Stimulated activated memory B cell treated with anti-CD40 and anti-IgM and Interleukin-4, amounts not matched to agents 10 μg/mL and 1 μg/mL and 100 μg/mL, for 72 hours (primary cell): ENCODE measurements at places on chromosomes 7 and 10.

DNA sequence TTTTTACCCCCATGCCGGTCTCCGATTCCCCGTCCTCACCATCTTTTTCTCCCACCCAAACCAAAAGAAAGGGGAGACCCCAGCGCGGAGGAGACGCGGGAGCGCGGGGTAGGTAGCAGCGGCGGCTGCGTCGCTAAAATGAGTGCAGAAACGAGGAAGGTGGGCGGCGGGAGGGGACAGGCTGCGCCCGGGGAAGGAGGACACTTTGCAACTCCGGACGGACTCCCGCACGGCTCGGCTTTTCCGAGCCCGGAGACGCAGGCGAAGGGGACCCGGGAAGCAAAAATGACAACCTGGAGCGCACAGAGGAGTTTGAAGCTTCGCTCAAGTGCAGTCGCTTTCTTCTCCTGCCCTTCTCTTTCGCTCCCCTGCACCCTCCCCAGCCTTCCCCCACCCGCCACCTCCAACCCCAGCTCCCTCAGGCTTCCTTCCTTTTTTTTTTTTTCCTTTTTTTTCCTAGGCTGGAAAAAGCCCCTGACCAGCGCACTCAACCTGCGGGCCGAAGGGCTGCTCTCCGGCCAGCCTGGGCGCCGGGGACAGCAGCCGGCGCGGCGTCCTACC is 453 bp downstream of the SFMBT2 start:
- peak; percentile 32 for ATAC-seq

DNA sequence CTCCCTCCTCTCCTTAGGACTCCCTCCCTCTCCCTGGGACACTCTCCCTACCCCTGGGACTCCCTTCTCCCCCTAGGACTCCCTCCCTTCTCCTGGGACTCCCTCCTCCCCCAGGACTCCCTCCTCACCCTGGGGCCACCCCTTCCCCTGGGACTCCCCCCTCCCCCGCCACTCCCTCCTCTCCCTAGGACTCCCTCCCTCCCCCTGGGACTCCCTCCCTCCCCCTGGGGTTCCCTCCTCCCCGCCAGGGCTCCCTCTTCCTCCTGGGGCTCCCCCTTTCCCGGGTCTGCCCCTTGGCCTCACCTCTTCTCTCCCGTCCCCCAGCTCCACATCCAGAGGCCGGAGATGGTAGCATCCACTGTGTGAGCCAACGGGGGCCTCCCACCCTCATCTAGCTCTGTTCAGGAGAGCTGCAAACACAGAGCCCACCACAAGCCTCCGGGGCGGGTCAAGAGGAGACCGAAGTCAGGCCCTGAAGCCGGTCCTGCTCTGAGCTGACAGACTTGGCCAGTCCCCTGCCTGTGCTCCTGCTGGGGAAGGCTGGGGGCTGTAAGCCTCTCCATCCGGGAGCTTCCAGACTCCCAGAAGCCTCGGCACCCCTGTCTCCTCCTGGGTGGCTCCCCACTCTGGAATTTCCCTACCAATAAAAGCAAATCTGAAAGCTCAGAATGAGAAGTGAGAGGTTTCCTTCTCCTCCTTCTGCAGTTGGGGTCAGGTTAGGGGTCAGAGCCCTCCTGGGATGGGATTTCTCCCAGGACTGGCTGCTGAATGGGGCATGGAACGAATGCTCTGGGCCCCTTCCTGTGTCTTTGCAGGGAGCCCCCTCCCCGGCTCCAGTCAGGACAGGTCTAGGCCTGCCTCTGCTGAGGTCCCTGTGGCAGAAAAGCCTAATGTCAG is 1.4 kb upstream of the MUC17 start:
- ATAC-seq: peak; percentile 65

GRCh38 chr10:72695496-72695895 is 3.6 kb downstream of the MCU start:
- ATAC-seq: no peak

DNA sequence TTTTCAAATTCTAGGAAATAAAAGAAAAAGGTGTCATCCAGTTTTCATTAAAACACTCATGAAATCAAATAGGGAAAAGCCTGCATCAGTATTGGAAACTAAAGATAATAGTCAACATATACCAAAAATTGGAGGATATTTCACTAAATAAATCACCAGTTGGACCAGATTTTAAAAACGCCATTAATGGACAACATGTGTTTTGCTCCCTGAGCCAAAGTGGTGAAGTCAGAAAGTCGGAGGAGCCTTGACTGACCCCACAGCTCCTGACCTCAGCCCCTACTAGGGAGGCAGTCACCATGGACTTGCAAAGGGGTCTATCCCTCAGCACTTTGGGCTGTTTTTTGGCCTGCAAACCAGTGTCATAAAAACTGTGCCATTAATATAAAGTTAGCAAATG is 98.3 kb upstream of the SEC61G start:
- no peak for ATAC-seq

DNA sequence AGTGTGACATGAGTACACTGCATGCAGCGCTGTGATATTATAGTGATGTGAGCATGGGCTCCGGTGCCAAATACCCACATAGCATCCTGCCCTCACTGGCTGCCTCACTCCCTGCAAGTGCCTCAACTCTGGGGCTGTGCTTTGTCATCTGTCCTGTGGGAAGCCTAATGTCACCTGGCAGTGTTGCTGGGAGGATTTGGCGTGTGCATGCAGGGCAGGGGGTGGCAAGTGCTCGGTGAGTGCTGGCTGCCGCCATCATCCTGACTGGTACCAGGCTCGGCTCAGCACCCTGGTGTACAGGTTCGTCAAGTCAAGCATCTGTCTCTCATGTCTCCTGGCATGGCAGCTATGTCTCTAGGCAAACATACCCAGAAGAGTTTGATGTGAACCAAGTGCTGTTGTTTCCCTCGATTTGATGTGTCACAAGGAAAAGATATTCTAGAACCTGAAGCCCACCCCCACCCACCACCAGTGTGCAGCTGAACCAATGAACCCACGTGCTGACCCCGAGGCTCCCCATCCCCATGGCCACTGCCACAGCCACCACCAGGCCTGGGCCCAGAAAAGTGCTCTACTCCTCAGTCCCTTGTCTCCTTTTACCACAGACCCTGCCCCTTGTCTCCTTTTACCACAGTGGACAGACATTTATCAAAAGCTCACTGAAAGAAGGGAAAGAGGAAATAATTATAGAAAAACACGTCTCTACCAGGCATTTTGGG is 135.8 kb downstream of the MAPK8 start:
- ATAC-seq: peak; percentile 17

DNA sequence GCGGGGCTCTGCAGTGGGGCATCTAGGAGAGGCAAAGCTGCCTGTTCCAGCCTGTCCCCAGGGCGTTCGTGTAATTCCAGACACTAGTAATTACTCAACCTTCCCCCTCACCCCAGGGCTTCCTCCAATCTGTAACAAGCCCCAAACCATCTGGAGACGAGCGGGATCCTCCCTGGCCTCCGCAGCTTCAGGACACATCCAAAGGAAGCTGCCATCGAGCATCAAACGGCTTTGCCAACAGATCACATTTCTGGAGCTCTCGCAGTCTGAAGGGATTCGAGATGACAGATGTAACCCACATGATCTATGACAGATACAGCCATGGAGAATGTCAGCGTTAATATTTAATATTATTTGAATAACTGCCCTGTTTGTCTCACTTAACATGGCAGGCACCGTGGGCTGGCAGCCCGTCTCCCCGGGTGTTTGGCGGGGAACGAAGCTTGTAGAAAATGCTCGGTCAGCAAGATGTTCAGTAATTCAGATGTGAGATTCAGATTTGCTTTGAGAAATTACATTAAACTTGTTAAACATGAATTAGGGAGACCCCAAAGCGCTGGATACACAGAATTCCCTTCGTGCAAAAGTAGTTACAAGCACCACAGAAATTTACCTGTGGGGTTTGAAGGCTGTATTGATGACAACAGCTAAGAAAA is 108.5 kb upstream of the C7orf33 start:
- no peak for ATAC-seq

DNA sequence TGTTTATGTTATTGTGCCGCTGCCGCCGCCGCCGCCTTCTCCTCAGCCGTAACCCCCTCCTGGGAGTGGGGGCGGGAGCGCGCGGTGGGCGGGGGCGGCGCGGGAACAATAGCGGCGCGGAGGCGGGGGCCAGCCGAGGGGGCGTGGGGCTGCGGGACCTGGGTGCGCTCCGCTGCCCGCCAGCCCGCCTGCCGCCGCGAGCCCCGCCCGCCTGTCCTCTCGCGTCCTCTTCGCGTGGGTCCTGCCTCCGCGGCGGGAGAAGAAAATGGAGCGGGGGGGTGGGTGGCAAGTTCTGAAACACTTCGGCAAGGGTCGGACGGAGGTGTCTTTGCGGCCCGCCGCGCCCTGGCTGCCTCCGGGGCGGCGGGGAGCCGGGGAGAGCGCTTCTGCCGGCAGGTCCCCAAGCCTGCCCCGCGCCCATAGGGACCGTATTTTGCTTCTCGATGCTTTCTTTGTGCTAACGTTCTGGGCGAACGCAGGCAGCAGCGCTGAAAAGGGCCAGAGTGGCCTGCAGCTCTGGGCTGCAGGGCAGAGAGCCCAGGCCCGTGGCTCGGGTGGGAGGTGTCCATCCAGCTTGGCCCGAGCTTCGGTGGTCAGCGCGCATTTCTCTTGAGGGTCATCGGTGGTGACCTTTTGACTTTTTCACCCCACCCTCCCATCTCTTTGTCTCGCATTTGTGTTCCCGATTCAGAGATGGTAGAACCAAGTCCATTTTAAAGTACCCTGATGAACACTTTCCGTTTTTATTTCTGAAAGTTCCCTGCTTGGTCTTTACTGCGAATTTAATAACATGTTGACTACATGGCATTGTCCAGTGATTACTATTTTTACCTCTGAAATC is 613 bp downstream of the MAPK8 start:
- ATAC-seq: peak; percentile 66

- ATAC-seq: peak; percentile 45
These were observed 34.0 kb downstream of the TMEM270 start for GRCh38 chr7:73894733-73895551.

GRCh38 chr10:28036587-28036986 is 37.7 kb upstream of the ODAD2 start:
- ATAC-seq: no peak

- no peak for ATAC-seq
These were observed 921.5 kb downstream of the TYW1 start for GRCh38 chr7:67918158-67918557.

DNA sequence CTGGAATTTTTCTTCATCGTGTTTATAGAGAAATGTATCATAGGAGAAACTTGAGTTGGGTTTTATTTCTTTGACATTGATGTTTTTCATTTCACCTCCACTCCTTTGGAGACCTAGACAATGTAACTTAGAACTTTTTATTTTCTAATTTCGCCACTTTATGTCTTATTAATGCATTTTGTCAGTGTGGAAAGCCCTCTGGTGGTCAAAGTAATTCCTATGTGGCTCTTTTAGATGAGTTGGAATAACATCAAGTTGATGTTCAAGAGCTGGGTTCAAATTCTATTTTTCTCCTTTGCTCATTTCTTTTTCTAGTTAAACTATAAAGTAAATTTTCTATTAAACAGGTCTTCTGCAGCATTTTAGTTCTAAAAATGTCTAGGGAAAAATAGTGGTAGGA is 478.6 kb downstream of the LRMDA start:
- no peak for ATAC-seq

- ATAC-seq: peak; percentile 93
These were observed 49.5 kb downstream of the CHN2 start for GRCh38 chr7:29243910-29244655.

GRCh38 chr7:155963356-155963755 is 151.1 kb upstream of the SHH start:
- ATAC-seq: no peak

- no peak for ATAC-seq
These were observed 211.2 kb downstream of the SEMA3D start for GRCh38 chr7:84975586-84976185.

GRCh38 chr7:157337316-157338149 is 729 bp downstream of the DNAJB6 start:
- peak; percentile 81 for ATAC-seq

DNA sequence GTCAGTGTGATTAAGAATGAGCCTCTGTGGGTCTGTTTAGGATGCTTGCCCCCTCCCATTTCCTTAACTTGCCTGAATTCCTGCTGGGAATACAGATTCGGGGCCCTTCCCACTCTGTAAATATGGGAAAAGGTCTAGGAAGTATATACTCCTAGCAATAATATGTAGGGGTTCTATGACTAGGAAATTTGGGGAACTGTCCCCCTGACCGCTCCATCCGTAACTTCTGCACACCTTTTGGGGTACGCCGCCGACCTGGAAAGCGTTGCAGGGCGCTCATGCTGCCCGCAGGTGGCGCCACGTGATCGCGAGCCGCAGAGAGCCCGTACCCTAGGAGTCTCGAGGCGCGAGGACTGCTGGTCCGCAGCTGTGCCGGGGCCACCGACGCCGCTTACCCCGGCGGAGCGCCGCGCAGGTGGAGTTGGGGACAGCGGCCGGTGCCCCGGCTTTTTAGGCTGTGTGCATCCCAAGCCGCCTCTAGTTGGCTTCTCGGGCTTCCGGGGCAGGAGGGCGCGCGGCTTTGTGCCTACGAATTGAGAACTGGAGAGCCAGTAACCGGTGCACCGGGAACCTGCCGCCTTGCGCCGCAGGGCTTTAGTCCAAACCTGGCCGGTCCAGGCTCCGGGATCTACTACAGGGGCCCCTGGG is 656 bp upstream of the CNNM2 start:
- peak; percentile 75 for ATAC-seq

DNA sequence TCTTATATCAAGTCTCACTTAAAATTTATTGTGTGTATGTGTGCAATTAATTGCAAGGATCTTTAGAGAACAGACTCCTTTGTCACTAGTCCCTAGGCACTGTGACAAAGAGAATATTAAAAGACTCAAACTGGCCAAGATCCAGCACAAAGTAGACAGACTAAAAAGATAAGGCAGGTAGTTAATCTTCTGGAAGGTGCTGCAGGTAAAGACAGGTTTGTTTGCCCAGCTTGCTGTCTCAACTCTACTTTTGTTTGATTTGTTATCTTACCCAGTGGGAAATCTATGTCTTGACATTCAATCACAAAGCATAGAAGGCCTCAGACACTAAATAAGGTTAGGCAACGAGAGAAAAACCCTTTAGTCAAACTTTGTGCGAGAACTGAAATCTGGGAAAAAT is 807.9 kb upstream of the LRRN3 start:
- ATAC-seq: no peak

- no peak for ATAC-seq
These were observed 10.3 kb upstream of the INSIG1 start for GRCh38 chr7:155287284-155287935.

- ATAC-seq: no peak
These were observed 15.1 kb downstream of the LRRC20 start for GRCh38 chr10:70367195-70367796.

DNA sequence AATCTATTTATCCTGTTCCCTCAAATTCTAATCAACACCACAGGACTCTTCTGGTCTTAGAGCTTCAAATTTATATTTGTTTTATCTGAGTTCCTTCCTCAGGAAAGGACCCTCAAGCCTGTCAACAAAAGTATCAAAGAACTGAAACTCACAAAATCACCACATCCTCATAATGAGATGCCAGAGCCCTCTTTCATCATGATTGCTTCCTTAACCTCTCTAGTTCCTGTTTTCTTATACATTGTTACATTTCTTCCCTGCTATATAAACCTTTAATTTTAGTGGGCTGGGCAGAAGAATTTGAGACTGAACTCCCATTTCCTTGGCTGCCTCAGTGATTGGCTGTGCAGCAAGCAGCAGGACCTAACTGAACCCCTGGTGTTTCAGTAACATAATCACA is 189.7 kb downstream of the ZNF248 start:
- ATAC-seq: no peak
